ENCODE measurements at places on chromosomes 5 and 9.

DNA sequence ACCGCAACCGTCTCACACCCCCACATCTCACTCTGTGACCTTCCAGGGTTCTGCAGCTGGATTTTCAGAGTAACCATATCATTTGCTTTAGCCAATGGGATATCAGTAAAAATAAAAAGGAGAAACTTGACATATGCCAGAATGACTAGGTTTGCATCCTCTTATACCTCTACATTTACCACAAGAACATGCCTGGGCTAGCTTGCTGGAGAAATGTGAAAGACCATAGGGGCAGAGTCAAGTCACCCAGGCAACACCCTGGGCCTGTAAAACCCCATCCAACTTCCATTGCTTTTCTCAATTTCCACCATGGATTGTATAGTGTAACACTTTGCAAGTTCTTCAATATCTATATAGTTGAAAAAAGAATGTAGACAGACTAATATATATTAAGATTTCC lies 731.1 kb downstream of the PTPRD start:
- no peak for DNase-seq

DNA sequence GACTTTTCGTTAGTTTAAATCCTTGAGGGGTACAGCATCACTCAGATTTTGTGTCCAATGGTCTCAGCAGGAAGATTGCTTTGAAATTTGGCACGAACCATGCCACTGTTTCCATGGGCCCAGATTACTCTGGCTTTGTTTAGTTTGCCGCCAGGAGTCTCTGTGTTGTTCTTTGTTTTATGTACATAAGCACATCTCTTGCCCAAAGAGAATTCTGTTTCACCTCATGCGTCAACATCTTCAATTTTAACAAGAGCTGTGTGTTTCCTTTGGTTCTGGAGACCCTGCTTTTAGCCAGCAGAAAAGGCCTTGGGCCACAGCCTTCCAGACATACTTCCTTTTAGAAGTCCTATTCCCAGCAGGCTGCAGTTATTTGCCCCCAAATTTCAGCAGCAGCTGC lies 62.4 kb downstream of the TNPO1 start:
- no peak for DNase-seq

- DNase-seq: no peak
Observed at GRCh38 chr5:173582216-173583111, 34.0 kb downstream of the BOD1 start.

GRCh38 chr9:3246241-3246640 lies 279.6 kb downstream of the RFX3 start:
- DNase-seq: no peak

- DNase-seq: no peak
Observed at GRCh38 chr9:134329886-134330285, 3.6 kb downstream of the RXRA start.

GRCh38 chr5:133438487-133438886 lies 173.9 kb downstream of the FSTL4 start:
- no peak for DNase-seq

DNA sequence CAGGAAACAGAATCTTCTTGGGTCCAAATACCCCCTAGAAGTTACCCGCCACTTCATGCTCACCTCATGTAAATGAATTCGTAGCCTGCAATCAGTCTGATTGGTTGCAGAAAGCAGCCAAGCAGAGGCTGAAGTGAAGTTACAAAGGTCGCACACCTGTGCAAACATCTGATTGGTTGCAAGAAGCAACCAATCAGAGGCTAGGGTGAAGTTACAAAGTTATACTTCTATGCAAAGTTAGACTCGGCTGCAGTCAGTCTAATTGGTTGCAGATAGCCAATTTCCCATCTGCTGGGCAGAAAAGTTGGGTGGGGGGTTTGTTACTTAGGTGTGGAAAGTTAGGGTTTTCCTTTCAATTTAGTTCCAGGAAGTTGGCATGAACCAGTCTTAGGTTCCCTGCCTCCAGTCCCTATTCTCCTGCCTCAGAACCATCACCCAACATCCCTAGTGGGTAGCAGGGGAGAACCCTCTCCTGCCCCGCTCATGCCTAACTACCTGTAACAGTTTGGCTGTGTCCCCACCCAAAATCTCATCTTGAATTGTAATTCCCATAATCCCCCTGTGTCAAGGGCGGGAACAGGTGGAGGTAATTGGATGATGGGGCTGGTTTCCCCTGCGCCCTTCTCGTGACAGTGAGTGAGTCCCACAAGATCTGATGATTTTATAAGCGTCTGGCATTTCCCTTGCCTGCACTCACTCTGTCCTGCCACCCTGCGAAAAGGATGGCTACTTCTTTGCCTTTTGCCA lies 1.2 kb upstream of the RUSC2 start:
- no peak for DNase-seq

DNA sequence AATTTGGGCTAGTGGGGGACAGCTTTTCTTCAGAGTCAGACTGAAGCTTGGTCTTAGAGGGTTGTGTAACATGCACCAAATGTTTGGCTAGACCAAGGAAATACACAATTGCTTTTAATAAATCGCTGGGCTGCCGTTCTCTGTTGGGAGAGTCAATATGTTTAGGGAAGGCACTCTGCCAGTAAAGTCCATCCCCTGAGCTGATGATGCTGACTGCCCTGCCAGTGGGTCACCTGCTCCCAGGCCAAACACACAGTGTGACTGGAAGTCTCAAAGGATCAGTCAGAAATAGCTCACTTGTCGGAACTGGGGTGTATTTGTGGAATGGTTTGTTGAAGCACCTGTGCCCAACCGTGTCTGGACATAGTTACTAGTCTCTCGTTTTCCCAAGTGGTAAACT lies 17.9 kb upstream of the ZNF474 start:
- DNase-seq: no peak

DNA sequence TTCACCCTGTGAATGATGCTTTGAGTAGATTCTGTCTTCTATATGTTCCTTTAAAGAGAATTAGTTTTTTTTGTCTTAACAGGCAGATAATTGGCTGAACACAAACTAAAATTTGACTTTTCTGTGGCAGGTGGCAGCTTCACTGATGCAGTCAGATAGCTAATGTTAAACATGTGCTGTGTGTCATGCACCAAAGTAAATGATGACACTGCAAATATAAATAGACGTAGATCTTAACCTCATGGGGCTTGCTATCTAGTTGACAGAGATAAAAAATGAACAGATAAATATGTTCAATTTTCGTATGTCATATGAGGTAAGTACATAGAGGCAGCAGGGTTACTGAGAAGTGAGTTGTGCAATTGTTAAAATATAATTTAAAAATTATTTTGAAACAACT lies 82.7 kb downstream of the PARP8 start:
- DNase-seq: no peak
